Stimulated activated CD4-positive, alpha-beta T cell treated with anti-CD3 and anti-CD28 coated beads, Interleukin-15, amount 100 ng/mL, for 24 hours (primary cell): ENCODE measurements at places on chromosomes 5 and 9.

DNA sequence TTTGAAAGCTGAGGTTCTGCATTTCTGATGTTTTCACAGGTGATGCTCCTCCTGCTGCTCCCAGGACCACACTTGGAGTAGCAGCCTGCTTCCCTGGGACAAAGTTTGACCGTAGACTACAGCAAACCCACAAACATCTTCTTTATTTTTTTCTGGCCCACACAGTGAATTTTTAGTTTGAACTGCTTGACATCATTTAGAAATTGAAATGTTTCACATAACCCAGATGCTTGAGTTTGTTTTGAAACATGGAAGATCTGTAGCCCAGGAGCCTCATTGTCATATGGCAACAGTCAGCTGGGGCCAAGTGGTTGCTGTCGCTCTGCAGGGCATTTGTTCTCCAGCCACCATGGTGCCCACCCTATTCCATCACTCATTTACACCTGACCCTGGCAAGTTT, 8.4 kb downstream of the SH3TC2 start:
- no peak for DNase-seq

- DNase-seq: no peak
Observed at GRCh38 chr9:113957821-113958341, 81.8 kb downstream of the ZNF618 start.

DNA sequence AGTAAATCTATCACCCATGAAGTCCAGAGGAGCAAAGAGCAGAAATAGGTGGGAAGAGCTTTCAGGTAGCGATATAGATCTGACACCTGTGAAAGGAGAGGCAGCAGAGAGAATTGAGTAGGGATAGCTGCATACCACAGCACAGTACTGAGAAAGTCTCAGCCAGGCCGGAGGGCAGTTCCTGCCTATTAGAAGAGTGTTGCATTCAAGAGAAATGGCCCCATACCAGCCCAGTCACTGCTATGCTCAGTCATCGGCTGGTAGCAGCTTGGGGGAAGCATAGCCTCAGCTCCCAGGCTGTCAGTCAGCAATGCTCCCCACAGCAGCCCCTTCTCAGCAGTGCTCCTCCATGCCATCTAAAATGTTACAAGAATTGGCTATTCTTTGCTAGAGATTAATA, 285.1 kb upstream of the CDH6 start:
- no peak for DNase-seq

GRCh38 chr9:91839926-91840465, 110.0 kb downstream of the ROR2 start:
- DNase-seq: no peak

DNA sequence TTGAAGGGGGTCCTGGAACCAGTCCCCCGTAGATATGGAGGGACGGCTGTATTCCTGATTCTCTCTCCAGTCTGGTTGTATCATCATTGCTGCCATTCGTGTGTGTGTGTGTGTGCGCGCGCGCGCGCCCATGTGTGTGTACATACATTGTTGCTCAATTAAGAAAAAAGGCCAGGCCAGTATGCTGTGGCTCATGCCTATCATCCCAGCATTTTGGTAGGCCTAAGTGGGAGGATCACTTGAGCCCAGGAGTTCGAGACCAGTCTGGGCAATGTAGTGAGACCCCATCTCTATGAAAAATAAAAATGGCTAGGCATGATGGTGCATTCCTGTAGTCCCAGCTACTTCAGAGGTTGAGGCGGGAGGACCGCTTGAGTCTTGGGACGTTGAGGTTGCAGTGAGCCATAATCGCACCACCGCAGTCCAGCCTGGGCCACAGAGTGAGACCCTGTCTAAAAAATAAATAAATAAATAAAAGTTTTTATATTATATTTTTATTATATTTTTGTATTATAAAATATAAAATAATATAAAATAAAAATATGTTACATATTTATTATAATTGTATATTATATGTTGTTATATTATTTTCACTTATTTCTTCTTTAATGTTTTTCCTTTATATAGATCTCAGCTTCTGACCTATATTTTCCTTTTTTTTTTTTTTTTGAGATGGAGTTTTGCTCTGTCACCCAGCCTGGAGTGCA, 53.2 kb downstream of the SPIN1 start:
- no peak for DNase-seq

DNA sequence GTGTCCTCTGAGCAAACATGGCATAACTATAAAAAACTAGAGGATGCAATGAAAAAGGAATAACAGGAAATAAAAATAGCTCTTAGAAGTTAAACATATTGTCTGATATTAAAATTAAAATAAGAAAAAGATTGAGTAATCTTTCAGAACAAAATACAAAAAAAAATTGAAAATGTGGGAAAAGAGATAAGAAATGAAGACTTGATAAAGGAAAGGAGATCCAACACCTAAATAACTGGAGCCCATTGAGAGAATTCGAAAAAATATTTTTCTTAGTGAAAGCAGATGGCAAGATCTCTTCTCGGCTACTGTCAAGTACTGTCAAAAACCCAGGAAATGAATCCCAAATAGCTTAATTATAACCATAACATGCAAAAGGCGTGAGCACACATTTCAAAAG, 24.9 kb downstream of the LIFR start:
- DNase-seq: no peak

DNA sequence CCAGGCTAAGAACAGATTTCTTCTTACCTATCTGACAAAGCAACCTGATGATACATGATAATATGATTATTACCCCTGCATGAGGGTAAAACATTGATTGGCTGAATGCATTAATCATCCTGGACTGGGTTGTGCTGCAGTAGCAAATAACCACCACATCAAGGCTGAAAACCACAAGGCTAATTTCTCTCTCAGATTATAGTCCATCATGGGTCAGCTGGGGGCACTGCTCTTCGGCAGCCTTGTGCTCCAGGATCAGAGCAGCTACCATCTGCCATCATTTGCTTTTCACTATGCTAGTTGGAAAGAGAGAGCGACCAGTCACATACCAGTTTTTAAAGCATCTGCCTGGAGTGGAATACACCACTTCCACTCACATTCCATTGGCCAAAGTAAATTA, 383.5 kb downstream of the RASEF start:
- DNase-seq: no peak

DNA sequence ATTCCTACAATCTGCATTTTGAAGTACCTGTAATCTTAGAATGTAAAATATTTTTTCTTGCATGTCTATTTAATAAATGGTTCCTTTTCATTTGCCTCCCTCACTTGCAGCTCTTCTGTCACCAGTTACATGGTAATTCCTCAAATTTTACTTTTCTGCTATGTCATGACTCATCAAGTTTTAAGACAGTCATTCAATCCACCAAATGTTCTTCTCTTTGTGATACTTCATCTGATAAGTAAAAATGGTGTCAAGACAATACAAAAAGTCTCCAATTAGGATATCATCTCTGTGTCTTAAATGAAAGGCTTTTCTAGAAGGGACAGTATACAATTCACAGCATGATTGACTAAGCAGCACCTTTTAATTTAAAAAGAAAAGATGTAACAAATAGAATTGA, 104.9 kb upstream of the FTMT start:
- no peak for DNase-seq

GRCh38 chr5:179124273-179124852, 64.2 kb downstream of the ZNF354C start:
- no peak for DNase-seq

GRCh38 chr5:157232706-157233105, 33.2 kb upstream of the CYFIP2 start:
- DNase-seq: no peak

DNA sequence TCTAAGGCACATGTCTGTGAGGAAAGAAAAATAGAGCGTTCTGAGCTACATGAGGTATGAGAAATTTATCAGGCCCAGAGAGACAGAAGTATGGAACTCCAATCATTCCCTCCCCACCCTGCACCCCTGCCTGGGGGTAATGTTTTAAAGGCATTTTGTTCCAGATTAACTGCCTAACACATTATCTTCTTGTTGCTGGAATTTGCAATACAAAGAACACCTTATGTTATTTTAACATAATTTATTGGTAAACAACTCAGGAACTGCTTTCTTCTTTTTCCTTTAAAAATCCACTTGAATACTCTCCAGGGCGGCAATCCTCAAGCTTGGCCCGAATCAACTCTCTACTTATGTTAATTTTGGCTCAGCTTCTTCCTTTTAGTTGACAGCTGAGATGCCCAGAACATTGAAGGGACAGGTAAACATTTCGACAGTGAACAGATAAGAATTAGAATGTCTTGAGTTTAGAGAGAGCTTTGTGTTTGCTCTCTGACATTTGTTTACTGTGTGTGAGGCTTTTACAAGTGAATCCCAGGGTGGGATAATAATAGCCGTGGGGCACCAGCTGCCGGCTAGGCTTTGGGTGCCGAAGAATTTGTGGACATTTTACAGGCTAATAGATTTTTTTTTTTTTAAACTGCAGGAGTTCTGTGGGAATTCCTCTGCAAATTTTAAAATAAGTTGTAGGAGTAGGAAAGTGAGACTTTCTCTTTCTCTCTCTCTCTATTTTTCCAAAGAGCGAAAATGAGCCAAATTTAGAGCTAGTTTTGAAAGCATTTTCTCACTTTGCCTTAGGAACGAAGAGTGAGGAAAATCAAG, 96.4 kb upstream of the TAF11L2 start:
- no peak for DNase-seq

GRCh38 chr5:58544926-58545325, 37.9 kb upstream of the RAB3C start:
- no peak for DNase-seq

GRCh38 chr5:132445930-132446329, 44.6 kb downstream of the IRF1 start:
- no peak for DNase-seq

DNA sequence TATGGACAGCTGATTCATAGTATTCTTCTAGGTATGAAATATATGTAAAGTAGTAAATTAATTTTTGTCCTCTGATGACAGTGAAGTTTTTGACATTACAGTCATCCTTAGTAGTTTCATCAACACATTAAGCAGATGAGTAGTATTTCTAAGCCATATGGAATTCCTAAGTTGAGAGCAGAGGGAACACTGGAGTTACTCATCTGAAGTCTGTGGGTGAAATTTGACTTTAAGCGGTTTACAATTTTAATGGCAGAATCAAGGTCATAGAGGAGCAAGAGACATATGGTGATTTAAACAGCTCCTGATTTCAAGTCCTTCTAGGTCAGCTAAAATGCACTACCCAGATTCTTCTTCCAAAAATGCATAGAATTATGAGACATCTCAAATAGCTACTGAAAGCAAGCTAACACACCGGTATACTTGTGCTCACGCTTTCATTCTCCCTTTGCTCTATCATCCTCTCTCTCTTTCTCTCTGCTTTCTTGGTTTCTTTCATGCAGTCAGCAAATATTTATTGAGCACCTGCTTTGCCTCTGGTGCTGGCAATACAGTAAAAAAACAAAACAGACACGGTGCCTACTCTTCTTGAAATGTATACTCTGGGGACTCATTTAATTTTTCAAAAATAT, 235.9 kb downstream of the FER start:
- no peak for DNase-seq

DNA sequence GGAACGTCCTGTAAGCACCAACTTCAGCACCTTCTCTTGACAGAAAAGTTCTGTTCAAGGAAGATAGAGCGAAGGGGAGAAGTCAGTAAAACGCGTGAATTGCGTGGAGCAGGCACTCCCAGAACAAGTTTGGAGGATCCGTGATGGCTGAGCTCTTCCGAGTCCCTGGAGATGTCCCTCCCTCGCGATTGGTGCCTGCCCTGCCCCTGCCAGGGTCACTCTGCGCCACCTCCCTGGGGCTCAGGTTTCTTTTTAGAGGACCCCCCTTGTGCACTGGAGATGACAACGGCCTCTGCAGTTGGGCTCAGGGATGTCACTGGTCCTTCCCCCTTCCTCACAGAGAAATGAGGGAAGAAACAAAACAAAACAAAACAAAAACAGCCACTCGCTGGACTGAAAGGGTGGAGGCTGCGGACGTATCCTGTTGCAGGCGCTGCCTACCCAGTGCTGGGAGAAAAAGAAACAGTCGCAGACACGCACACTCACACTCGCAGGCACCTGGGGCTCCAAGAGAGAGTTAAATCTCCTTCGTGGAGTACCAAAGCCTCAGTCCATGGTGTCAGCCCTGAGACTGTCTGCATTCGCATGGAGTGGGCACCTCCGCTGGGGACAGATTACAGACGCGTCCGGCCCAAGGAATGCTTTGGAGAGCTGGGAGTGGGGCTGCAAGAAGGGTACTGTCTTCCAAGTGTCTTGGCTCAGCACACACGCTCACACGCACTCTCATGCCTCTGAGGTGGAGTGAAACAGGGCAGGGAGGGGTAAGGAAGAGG, 512.7 kb downstream of the SLCO4C1 start:
- DNase-seq: no peak

DNA sequence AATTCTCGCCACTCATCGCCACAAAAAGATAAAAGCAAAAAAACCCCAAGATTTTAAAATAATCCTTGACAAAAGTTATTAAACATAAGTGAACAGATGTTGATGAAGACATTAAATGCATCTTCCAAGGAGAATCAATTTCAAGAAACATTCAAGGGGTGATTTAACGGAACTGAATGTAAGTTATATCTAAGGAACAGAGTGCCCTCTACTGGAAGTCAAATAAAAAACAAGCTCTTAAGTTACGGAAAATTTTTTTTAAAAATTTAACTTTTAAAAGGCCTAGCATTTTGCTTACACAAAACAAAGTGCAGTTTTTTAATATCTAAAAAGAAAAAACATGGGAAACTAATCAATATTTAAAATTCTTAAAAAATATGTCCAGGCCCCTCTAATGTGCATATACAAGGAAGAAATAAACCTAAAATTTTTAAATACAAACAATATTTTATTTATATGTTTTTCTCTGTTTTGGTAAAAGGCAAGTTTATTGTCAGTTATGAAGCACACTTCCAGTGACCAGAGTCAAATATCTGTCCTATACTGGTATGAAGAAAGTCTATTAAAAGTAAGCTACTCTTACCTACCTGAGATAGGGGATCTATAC, 28.0 kb downstream of the TEX10 start:
- no peak for DNase-seq

- DNase-seq: no peak
Observed at GRCh38 chr9:99431103-99431502, 209.0 kb downstream of the SEC61B start.

GRCh38 chr5:17828681-17829080, 194.4 kb downstream of the TAF11L14 start:
- DNase-seq: no peak

DNA sequence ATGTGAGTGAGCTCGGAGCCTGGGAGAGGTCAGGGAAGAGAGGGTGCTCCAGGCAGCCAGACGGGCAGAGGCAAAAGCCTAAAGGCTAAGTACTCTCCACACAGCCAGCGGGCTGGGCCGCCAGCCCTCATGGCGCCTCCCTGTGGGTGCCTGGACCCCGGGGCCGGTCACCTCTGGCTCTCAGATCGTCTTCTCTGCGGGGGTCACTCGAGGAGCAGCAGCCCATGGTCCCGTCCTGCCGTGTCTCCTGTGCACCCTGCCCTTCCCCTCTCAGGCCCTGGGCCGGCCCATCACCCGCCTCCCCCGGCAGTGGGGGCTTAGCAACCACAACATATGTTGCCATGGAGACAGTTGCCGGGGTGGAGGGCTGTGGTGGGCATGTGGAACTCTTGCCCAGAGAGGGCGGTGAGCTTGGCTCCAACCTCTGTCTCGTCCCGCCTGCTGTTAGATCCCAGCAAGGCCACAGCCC, 4.2 kb downstream of the AK1 start:
- no peak for DNase-seq

GRCh38 chr5:135223891-135224625, 175.0 kb downstream of the MACROH2A1 start:
- DNase-seq: no peak
